ENCODE measurements at places on chromosomes 2 and 18.

DNA sequence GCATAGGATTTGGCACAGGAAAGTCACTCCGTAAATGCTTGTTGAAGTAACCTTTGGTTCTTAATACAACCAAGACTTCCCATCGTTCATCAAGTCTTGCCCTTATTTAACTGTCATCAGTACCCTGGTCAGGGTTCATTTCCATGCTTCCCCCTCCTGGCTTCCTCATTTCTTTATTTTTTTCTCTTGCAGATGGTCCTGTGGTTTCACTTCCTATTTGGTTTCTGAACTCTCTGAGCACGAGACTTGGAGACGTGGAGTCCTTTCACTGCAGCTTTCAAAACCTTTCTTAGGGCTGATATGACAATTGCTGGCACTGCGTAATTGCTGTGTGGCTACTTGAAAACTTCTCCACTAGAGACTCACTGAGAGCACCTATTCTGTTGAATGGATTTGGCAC lies 59.9 kb upstream of the PID1 start:
- DNase-seq: no peak

DNA sequence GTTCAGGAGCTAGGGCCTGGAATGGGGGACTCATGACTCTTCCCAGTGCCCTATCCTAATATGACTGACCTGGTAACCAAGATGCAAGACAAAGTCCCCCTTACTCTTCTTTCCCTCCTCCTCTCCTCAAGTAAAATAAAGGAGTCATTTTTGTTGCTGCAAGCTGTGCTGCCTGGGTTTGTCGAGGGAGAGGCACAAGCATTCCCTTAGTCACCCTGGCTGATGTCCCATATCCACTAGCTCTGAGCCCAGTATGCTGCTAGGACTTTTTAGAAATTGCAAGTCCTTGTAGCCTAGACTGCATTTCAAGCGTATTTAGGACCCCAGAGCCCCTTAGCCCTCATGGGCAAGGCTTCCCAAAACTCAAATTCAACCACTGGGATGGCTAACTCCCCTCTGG lies 338.5 kb upstream of the SETBP1 start:
- DNase-seq: no peak

DNA sequence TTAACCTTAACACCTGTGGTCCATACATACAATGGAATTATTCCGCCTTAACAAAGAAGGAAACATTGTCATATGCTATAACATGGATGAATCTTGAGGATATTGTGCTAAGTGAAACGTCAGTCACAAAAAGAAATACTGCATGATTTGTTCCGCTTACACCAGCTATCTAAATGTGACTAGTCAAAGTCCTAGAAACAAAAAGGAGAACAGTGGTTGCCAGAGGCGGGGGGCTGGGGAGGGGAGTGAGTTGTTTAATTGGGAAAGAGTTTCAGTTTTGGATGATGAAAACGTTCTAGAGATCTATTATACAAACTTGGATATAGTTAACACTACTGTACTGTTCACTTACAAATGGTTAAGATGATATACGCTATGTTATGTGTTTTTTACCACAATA lies 72.0 kb downstream of the SPRED2 start:
- no peak for DNase-seq

GRCh38 chr2:173990245-173990644 lies 25.1 kb upstream of the SP3 start:
- no peak for DNase-seq

DNA sequence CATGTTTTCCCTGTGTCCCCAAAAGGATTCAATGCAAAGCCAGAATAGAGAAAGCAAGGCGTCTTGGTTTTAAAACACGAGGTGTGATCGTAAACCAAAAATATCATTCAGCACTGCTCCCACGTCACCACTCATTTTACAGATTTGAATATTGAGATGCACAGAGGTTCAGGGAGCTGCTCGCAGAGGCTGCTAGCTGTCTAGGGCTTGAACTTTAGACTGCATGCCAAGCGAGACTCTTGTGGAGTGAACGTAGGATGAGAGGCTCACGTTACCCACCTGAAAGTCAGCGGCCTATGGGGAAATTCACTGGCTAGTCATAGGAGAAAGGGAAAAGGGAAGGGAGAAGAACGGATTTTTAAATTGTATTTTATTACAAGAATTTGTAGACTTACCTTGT lies 130.1 kb downstream of the MBP start:
- DNase-seq: no peak

GRCh38 chr18:63511285-63511684 lies 30.9 kb upstream of the SERPINB12 start:
- no peak for DNase-seq

- DNase-seq: no peak
Observed at GRCh38 chr2:101135412-101136296, 15.5 kb downstream of the TBC1D8 start.

- DNase-seq: no peak
Observed at GRCh38 chr2:328761-329160, 40.9 kb upstream of the ALKAL2 start.

DNA sequence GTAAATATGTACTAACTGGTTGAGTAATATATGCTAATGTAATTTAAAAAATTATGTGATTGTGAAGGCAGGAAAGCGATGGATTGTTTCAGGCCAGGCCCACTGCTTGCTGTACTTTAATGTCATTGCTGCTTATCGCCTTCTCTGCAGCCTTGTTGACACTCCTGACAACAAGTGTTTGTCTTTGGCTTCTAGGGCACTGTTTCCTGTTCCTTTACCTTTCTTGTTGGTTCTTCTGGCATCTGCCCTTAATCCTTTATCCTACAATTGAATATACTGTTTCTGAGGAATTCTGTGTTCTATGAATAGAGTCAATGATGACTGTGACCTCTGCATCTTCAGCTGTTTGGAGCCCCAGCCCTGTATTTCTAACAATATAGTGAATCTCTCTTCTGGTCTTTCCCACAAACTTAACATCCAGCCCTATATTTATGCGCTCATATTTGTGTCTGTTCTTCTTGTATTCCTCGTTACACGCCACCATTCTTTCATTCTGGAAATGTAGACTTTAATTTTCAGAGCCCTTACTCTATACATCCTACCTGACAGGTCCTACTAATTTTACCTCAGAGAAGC lies 17.6 kb downstream of the ACSL3 start:
- DNase-seq: no peak

- DNase-seq: no peak
Observed at GRCh38 chr2:167103028-167103756, 214.9 kb downstream of the XIRP2 start.

- DNase-seq: no peak
Observed at GRCh38 chr18:61549416-61549815, 216.2 kb downstream of the CDH20 start.

DNA sequence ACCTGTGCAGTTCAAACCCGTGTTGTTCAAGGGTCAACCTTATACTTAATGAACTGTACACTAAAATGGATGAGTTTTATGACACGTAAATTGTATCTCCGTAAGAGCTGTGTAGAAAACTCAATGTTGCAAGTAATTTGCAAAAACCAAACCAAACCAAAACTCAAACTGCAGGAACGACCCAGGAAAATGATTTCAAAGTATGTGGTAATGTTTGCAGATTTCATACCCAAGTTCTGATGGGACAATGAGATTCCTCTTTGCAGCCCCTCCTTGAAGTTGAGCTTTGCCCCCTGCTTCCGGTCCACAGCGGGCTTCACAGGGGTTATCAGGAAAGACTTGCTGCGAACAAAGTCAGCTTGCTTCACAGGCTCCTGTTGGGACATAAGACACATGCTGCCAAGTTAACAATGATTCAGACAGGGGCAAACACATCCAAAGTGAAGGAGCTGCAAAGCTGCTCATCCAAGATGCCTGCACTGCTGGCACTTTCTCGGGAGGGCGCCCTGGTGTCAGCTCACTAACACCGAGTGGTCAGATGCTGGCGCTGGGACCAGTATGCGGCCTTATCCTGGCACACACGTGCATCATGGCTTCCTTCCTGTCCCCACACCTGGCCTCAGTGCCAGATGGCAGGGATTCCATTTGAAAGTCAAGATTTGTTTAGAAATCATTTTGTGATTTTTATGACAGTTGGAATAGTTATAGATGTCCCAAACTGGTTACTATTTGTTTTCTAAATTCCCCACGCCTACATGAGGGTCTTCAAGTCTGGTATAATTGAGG lies 65.2 kb upstream of the MGAT4A start:
- DNase-seq: no peak

DNA sequence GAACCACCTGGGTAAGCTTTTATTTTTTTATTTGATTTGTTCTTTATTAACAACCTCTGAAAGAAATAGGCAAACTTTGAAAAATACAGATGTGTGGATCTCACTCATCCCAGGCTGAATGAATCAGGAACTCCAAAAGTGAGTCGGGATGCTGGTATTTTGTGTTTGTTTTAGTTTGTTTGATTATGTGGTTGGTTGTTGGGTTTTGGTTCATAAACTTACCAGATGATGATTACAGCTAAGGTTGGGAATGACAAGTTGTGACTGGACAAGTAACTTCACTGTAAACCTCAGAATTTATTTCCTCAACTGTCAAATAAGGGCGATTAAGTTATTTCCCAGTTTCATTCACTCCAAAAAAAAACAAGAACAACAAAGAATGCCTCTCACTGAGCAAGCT lies 80.5 kb upstream of the KIF5C start:
- no peak for DNase-seq

DNA sequence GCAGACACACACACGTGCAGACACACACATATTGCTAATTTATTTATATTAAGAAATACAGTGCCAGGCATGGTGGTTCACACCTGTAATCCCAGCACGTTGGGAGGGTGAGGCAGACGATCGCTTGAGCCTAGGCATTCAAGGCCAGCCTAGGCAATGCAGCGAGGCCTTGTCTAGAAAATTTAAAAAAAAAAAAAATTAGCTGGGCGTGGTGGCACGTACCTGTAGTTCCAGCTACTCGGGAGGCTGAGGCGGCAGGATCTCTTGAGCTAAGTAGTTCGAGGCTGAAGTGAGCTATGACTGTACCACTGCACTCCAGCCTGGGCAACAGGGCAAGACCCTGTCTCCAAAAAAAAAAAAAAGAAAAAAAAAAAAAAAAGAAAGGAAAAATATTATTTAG lies 28.8 kb downstream of the ANXA4 start:
- no peak for DNase-seq

DNA sequence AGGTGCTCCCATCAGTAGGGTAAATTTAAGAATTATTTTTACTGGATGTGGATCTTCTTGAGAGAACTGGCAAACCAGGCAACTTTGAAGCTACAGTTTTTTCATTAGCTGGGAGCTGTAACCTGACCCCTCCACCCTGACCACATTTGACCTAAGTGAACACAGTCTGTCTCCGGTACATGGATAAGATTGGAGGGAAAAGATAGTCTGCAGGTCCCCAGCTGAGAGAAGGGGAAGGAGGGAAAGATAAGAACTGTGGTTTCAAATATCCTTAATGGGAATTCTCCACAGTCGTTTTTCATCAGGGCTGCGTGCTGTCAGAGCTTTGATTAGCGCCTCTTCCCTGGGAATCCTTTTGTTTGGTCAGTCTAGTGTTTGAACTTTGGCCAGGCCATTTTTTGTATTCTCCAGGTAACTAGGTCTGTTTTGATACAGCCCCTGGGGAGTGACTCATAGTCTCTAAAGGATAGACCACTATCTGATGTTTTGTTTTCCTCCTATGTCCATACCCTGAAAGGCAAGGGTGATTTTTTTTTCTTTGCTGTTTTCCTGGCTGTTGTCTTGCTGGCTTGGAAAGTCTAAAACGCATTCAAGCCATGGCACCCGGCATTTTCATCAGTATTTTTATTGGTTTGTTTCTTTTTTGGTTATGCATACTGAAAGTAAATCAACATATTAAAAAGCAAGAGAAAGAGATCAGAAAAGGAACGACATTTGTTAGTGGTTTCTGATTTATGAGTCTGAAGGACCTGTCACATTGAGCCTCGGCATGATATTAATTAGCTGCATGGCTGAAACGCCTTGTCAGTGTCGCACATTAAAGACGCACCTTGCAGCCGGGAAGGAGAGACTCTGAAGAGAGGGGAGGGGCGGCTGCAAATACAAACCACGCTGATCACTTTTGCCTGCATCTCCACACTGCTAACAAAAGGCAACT lies 183.4 kb upstream of the FN1 start:
- DNase-seq: no peak

GRCh38 chr2:39682066-39682692 lies 16.5 kb downstream of the TMEM178A start:
- no peak for DNase-seq

GRCh38 chr2:64944484-64944883 lies 44.7 kb upstream of the SLC1A4 start:
- DNase-seq: no peak

DNA sequence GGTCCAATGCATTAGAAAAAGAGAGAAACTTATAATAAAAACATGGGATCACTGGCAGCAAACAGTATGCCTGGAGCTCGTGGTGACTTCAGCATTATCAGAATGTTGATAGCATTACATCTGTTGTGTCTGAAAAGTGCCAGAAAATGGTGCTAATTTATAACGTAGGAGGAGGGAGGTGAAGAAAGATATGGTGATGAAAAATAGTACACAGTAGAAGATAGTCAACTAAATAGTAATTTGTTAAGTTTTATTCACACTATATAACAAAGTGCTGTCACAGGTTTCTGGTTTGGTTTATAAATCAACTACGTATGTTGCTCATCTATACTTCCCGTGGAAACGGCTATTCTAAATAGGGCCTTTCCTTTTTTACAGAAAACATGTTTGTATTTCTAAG lies 117.4 kb downstream of the LRRTM1 start:
- no peak for DNase-seq

DNA sequence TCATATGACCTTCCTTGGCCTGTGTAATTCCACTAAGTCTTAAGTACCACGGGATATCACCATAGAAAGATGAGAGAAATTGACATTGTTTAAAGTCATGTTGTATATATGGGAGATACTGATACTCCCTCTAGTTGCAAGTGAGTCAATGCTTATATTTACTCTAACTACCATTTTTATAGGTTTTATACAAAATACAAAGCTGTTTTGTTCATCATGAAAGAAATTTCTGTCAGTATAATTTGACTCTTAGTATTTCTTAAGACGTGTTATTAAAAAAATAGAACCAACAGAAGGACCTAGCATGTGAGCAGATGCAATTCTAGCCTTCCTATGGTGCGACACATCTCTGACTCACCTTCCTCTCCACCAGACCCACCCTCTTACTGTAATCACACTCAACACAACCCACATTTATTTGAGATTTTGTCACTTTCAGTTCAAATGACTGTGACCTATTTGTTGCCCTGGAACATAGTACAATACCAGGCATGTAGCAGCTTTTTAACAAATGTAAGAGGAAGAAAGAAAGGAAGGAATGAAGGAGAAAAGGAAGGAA lies 453.1 kb downstream of the CMPK2 start:
- no peak for DNase-seq

GRCh38 chr2:203209538-203209937 lies 29.3 kb upstream of the CYP20A1 start:
- DNase-seq: no peak

DNA sequence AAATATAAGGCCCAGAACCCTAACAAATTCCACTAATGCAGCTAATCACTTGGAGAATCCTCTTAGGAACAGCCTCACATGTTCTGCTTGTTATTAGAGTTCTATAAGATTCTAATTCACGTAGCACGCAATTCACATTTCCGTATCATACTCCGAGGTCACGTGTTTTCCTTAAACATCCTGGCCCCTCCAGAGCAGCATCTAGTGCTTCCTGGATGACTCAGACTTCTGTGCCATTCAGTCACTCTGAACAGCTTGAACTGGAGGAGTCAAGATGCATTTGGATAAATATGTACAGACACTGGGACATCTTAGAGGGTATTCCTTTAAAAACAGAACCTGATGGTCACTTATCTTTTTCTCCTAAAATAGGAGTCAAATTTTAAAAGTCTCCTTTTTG lies 156.5 kb downstream of the MYO5B start:
- no peak for DNase-seq

- DNase-seq: no peak
Observed at GRCh38 chr2:216467845-216468244, 30.8 kb upstream of the RPL37A start.

GRCh38 chr18:10099539-10100140 lies 185.8 kb downstream of the VAPA start:
- DNase-seq: no peak
